ENCODE measurements at places on chromosomes 7 and 10.

GRCh38 chr10:119323085-119324016 is 116.0 kb downstream of the GRK5 start:
- DNase-seq: no peak

DNA sequence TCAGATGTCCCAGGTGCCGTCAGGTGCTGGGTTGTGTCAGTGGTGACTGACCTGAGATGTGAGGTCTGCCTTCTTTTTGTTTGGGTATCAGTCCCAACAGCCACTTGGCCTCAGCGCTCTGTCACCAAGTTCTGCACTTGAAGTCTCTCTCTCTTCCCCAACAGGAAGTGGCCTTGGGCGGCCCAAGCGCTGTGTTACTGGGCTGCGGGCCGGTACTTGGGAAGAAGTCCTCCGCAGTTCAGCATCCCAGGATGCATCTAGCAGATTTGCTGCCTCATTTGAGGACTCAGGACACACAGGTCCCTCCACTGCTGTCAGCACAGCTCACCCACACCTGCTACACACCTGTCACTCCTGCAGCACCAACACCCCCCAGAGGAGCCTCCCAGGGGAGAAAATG is 40.1 kb downstream of the LYZL2 start:
- no peak for DNase-seq

DNA sequence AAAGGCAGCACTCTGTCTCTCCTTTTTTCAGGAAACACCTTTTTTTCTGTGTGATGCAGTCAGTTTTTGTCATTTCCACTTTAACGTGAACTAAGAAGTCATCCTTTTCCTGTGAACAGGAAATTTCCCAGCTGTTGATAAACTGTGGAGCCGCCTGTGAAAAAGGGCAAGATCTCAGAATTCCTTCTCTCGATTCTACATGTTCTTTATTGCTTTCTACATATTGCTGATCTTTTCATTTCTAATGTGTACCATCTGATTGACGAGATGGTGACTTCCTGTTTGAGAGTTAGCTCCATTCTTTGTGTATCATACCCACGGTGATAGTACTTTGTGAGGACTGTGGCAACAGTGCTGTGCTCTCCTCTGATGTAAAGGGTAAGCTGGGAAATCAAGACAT is 50.4 kb downstream of the ADD3 start:
- no peak for DNase-seq

DNA sequence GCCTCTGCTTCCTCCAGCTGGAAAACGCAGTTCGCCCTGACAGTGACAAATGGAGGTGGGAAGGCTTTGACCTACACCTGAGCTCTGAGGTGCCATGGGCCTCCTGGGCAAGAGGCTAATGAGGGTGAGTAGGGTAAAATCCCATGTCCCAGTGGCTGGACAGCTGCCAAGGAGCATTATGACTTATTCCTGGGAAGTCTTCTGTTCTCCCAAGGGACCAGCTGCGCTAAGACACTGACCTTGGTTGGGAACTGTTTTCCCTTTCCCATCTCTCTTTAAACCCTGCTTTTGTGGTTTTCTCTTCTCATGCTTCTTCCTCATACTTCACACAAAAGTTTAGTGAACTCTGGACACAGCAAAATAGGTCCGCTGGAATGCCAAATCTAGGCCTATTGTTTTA is 72.6 kb downstream of the COPG2 start:
- DNase-seq: no peak

GRCh38 chr10:11560076-11560709 is 51.3 kb downstream of the USP6NL start:
- no peak for DNase-seq

DNA sequence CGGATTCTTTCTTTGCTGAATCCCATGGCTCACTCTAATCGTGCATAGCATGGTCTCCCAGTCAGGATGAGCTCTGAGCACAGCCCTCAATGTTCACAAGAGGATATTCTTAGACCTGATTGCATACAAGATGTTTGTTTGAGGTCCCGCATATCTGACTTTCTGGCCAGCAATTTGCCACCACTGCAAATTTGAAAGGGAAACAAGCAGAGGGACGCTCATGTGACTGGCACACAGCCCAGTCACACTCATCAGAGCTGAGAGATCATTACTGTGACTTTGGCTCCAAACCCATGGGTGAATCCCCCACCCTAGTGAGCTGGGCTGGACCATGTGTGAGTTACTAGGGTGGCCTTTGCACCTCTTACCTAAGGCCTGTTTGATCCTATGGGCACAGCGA is 9.9 kb downstream of the TAS2R41 start:
- peak; percentile 74 for DNase-seq
